Fibroblast of skin of abdomen (primary cell): ENCODE measurements at places on chromosomes 2 and 18.

DNA sequence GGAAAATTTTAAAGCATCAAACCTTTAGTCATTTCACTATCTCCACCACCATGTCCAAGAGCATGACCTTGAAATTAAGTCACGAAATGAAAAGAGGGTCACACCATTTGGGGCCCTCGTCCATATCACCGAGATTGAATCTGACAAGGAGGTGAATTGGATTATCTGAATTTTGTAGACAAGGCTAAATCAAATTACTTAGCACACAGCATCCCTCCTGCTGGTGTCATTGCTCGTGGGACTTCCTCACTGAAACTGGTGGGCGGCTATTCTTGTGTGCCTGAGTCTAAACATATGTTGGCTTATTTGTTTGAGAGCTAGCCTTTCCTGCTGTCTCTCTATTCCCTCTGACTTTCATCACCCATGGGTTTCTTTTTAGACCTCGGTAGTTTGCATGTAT is 64.6 kb upstream of the CNGA3 start:
- no peak for DNase-seq

DNA sequence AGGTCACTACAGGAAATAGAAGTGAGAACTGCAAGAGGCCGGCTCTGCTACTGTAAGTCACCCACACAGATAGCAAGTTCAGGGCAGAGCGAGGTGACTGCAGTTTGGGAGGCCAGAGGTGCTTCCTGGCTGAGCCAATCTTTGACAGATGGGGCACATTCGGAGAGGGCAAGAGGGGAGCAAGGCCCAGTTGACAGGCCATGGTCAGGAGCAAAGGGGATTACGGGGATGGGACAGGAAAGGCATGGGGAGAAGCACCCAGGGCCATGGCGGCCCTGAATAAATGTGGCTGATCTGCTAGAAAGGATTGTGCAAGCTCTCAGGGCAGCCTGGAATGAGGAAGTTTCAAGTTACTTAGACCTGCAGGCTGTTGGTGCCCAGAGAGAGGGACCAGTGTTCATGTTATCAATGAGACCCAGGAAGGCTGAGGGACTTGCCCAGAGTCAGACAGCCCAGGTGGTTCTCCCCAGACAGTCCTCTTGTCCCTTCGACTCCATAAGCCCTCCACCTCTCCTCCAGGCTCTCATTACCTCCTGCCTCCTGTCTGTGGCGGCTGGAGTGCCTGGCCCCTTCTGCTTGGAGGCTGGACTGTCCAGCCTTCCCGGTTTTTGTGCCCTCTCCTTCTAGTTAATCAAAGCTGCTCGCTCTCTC is 123.3 kb downstream of the CTIF start:
- peak; percentile 69 for DNase-seq

- DNase-seq, result no peak
These were observed 1.8 kb downstream of the ZEB2 start for GRCh38 chr2:144517866-144518747.

GRCh38 chr18:75343389-75343788 is 84.1 kb downstream of the SMIM21 start:
- DNase-seq, result no peak

- DNase-seq, result no peak
These were observed 602.7 kb upstream of the ZNF804A start for GRCh38 chr2:183995632-183996031.

DNA sequence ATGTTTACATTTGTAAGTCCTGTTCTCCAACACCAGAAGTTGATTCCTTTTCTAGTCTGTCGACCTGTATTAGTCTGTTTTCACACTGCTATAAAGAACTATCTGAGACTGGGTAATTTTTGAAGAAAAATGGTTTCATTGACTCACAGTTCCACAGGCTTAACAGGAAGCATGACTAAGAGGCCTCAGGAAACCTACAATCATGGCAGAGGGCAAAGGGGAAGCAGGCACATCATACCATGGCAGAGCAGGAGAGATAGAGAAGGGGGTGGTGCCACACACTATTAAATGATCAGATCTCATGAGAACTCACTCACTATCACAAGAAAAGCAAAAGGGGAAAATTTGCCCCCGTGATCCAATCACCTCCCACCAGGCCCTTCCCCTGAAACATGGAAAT is 112.8 kb upstream of the MAP3K20 start:
- DNase-seq, result peak; percentile 43

- DNase-seq, result no peak
These were observed 20.2 kb upstream of the GYPC start for GRCh38 chr2:126635736-126636135.

DNA sequence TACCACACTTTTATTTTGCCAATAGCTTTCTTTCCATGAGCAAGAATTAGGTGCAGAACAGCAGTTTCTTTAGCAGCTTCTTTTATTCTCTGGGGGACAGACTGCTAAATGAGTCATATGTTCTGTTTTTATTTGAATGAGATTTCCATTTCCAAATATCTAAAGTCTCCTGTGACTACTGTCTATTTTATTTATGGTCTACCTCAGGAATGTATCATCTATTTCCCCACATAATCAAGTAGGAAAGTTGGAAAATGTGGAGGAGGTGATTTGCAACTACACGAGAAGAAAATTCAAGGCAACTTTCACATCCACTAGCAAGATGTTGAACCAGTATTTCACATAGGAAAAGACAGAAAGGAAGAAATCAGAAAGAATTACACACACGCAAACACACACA is 139.9 kb upstream of the MEX3C start:
- peak; percentile 27 for DNase-seq

DNA sequence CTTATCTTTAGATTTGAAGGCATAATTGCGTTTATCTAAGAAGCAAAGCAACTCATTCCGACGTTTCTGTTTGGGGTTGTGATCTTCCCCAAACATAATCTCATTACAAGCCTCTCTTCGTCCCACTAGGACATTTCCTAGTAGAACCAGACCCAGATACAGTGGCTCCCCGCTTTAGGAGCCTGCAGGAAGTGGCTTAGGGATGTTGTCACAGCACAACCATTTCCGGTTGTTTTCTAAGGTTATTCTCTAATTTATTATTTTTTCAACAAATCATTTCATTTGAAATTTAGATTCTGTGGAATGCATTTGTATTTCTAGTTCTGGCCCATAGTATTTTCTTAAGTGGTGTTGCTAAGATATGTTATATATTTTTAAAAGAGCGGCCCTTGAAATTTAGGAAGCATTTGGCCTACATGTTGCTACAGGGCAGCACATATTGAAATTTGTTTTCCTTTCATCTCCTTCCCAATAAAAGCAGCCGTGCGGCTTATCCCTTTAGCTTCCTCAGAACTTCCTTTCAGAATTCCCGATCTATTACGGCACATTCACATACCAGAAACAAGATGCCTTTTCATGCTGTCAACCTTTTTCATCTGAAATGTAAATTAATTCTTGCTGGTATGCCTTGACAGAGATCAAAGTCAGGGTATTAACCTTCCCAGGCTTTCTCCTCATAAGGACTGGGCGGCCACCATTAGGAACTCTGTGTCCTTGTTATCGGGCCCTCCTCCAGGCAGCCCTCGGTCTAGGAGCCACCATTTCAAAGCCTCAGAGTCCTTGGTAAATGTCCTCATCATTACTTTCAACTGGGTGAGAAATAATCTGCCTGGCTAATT is 210.9 kb upstream of the SP5 start:
- DNase-seq, result peak; percentile 34

DNA sequence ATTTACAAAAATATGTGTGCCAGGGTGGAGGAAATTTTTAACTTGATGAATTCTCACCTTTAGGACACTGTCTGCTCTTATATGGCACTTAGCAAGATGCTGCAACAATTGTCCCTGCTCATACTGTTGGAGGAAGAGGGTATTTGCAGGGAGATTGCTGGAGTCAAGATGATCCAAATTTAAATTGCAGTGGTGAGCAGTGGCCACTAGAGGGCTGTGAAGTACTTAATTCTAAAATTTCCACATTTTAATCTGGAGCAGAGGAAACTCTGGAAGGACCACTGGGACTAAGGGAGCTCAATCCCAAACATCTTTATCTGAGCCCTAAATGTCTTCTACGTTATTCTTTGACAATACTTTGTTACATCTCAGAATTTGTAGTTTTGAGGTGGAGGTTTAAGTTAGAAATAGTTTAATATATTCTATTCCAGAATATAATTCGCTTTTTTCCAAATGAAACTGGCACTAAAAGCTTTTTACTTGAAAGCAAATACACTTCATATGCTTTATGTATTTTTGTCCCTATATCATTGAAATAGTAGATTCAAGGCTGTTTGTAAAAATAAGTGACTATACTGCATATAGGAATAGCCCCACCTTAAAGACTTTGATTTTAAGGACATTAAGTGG is 33.0 kb upstream of the PTH2R start:
- peak; percentile 38 for DNase-seq

- DNase-seq, result peak; percentile 23
These were observed 377.5 kb upstream of the CYRIA start for GRCh38 chr2:17043173-17043572.

- DNase-seq, result no peak
These were observed 35.5 kb upstream of the COBLL1 start for GRCh38 chr2:164877169-164877568.

DNA sequence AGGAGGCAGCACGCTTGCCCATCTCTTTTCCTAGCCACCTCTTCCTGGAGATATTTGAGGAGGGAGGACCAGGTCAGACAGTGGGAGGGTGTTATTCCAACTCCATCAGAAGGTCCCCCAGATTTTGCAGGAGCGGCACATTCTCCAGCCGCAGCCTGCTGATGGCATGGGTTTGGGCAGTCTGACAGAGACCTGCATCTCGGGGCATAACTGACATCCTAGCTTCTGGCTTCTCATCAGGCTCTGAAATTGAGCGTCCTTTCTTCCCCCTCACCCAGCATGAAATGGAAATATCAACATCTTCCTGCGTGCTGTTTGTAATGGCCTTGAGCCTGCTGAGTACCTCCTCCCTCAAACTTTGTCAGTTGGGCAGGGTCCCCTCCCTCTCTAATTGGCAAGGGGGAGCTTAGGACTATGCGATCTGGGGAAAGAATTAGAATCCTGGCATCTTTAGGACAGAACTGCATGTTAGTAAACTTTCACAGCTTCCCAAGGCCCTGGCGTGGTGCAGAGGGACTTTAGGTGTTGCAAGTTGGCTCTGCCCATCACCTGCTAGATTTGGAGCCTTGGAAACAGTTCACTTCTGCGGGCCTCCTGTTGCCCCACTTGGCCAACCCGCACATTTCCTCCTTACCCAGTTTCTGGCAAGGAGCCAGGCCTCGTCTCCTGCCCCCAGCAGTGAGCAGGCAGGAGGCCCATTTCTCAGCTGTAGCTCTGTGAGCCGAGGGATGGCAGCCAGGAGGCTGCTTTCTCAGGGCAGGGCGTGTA is 2.2 kb downstream of the ITM2C start:
- peak; percentile 38 for DNase-seq

DNA sequence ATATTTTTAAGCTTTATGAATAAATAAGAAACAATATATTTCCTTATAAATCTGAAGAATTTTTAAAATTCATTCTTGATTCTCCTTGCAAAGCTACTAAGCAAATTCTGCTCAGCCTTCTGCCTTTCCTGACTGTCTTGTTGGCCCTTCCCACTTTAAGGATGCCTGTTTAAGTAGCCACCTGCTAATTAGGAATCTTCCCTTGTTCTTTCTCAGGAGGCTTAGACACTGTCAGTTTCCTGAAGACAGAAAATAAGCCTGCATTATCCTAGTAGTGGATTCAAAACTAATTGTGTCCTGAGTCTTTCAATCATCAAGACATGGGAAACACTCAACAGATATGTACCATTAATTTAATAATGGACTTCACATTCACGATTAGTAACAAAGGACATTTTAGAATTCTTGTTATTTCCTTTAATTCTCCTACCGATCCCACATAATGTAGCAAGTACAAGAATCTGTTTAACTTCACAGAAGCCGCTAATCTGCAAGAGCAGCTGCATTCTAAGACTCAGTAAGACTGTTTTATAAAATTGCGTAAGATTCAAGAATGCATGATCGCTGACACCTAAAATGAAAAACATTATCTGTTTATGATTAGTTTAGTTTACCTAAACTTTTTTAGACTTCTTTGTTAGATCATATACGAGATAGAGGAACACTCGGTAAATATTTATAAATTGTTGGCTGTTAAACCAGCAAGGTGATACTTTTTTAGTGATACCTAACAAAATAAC is 445.4 kb upstream of the DSEL start:
- DNase-seq, result no peak

- peak; percentile 46 for DNase-seq
These were observed 38.9 kb downstream of the INO80C start for GRCh38 chr18:35458677-35459441.

- peak; percentile 37 for DNase-seq
These were observed 244.6 kb upstream of the ACVR2A start for GRCh38 chr2:147600223-147600622.

GRCh38 chr18:31973929-31974546 is 31.1 kb upstream of the TRAPPC8 start:
- DNase-seq, result no peak

DNA sequence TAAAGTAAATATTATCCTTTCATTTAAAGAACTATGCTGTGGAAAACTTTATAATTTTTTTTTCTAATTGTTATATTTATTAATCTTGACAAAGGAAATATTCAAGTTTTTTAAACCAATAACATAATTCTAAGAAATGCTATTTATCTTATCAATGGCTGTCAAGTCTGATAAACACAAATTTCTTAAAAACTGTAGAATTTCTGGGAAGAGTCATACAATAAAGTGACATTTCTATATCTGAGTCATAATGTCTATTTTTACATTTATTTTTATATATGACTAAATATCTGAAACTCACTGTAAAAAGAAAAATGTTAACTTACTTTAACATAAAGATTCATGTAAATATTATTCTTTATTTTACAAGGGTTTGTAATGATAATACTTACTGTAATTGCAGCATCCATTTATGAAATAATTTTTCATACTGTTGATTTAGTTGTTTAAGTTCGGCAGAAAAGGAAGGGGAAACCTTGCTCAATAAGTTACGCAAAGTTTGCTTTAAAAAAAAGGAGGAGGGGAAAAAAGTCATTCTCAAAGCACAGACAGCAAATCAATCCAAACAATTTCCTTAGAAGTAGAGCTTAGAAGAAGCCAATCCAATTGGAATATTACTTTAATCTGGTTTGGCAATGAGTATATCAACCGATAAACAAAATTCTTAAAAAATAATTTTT is 32.4 kb downstream of the ORC2 start:
- DNase-seq, result no peak

- no peak for DNase-seq
These were observed 17.7 kb upstream of the ATG16L1 start for GRCh38 chr2:233233618-233234230.

GRCh38 chr2:189751080-189751658 is 11.4 kb downstream of the OSGEPL1 start:
- peak; percentile 19 for DNase-seq

GRCh38 chr2:142217804-142218203 is 87.0 kb upstream of the LRP1B start:
- DNase-seq, result no peak

GRCh38 chr2:176583607-176584006 is 314.4 kb downstream of the MTX2 start:
- peak; percentile 56 for DNase-seq
